ENCODE measurements at places on chromosomes 3 and 15.

- no peak for DNase-seq
Observed at GRCh38 chr3:50147861-50148260, 7.3 kb upstream of the SEMA3F start.

GRCh38 chr3:125067225-125067624, 11.4 kb upstream of the HEG1 start:
- DNase-seq, result no peak

DNA sequence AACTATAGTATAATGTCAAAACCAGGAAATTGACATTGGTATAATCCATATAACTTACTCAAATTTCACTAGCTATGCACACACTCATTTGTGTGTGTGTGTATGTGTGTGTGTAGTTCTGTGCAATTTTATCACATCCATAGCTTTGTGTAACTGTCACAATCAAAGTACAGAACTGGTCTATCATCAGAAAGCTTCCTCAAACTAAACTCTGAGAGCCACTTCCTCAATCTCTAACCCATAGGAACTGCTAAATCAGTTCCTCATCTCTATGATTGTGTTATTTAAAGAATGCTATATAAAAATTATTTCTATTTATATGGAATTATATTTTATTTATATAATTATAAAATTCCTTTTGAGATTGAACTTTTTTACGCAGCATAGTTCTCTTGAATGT, 18.1 kb downstream of the LNP1 start:
- no peak for DNase-seq

- DNase-seq, result no peak
Observed at GRCh38 chr15:68158046-68158628, 47.0 kb downstream of the CALML4 start.

GRCh38 chr15:24772686-24773373, 97.3 kb downstream of the NPAP1 start:
- DNase-seq, result peak; percentile 63

GRCh38 chr3:196932600-196932999, 9.7 kb downstream of the NCBP2 start:
- DNase-seq, result no peak
